NCI-H1092 treated with DMSO at 0.1 percent for 48 hours (cell line): ENCODE measurements at places on chromosomes 13 and 19.

- DNase-seq: no peak
Observed at GRCh38 chr19:15669891-15670290, 3.0 kb upstream of the CYP4F12 start.

GRCh38 chr13:48448285-48448958 is 35.5 kb upstream of the LPAR6 start:
- DNase-seq: no peak

- no peak for DNase-seq
Observed at GRCh38 chr13:23722726-23723453, 152.7 kb downstream of the TNFRSF19 start.

- DNase-seq: no peak
Observed at GRCh38 chr13:20609145-20609544, 42.2 kb downstream of the IFT88 start.

- DNase-seq: no peak
Observed at GRCh38 chr19:12656899-12657571, 9.5 kb downstream of the MAN2B1 start.

DNA sequence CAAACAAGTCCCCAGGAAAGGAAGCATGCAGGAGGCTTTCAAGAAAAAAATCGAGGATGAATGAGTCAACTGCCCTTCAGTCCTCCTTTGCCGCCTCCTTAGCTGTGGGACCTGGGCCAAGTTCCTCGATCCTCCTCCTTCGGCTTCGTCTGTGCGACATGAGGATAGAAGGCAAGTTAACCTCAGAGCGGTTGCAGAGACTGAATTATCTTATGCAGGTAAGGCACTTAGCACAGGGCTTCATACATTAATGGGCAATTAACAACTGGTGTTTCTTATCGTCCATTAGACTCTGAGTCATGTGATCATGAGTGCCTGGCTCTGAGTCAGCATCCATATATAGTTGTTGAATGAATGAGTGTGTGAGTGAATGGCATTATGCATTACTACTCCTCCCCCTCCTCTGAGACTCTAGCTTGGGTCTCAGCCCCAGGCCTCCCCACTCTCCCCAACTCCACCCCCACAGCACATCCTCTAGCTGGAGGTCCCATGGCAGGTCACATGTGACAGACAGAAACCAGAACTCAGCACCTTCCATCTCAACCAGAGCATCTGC is 1.6 kb upstream of the TTC9B start:
- no peak for DNase-seq

GRCh38 chr19:8615024-8615423 is 4.5 kb upstream of the ADAMTS10 start:
- DNase-seq: no peak

DNA sequence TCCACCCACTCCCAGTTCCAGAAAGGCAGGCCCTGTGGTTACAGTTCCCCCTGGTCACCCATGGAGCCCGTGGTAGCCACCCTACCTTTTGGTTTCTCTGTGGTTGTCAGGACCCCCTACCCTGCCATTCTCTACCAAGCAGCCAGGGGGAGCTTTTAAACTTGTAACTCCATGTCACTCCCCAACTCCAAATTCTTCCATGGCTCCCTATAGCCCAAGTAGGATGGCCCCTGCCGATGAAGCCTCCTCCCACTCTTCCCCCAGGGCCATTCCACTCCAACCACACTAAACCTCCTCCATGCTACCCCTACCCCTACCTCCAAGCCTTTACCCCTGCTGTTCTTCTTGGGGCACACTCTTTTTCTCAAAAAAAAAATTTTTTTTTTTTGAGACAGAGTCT is 2.2 kb downstream of the S1PR2 start:
- peak; percentile 35 for DNase-seq

DNA sequence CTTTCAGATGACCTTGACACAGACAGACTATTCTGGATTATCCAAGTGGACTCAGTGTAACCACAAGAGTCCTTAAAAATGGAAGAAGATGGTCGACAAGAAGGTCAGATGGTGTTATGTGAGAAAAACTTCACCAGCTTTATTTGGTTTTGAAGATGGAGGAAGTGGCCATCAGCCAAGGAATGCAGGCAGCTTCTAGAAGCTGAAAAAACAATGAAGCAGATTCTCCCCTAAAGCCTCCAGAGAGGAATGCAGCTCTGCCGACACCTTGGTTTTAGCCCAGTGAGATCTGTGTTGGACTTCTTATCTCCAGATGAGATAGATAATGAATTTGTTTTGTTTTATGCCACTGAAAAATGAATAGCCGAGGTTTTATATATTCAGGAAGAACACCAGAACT is 501.5 kb downstream of the DCT start:
- DNase-seq: no peak

DNA sequence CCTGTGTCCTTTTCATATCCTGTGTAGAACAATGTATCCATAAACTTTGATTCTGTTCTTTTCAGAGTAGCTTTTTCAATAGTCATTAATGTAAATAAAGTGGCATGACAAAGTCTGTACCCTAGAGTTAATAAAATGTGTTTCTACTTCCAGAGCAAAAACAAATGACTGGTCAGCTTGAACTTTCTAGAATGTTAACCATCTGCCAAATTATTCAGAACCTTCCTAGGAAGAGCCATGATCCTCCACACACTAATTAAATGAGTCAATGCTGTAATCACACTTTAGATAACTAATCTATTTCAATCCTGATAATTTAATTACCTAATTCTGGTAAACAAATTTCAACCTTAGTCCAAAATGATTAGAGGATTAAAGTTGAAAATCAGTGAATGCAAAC is 73.2 kb downstream of the DIAPH3 start:
- no peak for DNase-seq

- peak; percentile 87 for DNase-seq
Observed at GRCh38 chr13:71867131-71867814, at the start of gene DACH1. Gene DACH1, minus strand, starts transcription at chr13:71867204.

DNA sequence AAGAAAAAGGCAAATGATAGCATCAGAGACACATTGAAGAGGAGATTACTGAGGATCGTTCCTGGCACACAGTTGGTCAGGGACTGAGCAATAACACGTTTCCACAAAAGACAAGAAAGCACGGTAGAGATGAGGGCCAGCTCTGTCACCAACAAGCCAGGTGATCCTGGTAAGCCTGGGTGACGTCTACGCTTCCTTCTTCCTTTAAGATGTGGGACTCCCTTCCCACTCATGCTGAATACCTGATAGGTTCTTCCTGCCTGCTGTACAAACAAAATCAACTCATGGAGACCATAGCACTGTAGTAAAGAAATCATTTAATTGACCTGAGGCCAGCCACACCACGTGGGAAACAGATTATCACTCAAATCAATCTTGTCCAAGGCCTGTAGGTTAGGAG is 19.7 kb upstream of the COG3 start:
- DNase-seq: no peak

DNA sequence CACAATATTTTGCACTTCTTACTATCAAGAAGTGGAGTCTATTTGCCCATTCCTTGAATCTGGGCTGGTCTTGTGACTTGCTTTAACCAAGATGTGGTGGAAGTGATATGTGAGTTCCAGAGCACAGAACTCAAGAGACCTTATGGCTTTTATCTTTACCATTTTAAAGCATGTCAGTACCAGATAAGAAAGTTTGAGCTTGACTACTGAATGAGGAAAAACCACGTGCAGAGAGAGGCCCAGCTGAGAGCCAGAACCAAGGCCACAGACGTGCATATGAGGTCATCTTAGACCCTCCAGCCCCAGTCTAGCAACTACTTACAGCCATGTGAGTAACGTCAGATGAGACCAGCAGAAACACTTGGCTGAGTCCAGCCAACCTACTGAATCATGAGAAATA is 6.3 kb upstream of the CDK8 start:
- no peak for DNase-seq

- no peak for DNase-seq
Observed at GRCh38 chr19:7360393-7360984, 11.8 kb downstream of the ARHGEF18 start.

DNA sequence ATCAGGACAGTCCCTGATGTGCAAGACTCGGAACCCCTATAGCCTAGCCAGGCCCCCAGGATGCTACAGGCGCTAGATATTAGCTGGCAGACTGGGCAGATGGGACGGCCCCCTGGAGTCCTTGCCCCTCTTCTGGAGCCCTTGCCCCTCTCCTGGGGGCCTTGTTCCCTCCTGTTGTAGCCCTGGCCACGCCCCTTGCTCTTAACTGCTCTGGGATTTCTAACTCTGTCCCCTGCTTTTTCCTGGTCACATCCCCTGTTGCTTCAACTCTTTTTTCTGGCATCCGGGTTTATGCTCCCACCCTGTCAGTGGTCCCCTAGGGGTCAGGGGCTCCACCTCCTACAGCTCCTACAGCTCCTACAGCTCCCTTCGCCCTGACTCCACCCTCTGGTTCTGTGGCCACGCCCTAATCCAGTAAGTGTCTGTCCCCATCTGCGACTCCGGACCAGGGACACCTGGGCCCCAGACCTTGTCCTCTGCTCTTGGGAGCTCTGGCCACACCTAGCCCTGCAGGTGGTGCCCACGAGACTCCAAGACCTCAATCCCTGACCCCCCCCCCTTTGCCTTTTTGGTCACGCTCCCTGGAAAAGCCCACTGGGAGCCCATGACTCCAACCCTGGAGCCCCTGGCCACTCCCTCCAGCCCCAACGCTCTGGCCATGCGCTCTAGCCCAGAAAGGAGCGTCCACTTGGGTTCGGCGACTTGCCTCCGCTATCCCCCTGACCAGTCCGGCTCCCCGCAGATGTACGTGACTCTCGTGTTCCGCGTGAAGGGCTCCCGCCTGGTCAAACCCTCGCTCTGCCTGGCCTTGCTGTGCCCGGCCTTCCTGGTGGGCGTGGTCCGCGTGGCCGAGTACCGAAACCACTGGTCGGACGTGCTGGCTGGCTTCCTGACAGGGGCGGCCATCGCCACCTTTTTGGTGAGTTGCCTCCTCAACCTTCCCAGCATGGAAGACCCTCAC is 6.8 kb downstream of the PLPPR2 start:
- no peak for DNase-seq

DNA sequence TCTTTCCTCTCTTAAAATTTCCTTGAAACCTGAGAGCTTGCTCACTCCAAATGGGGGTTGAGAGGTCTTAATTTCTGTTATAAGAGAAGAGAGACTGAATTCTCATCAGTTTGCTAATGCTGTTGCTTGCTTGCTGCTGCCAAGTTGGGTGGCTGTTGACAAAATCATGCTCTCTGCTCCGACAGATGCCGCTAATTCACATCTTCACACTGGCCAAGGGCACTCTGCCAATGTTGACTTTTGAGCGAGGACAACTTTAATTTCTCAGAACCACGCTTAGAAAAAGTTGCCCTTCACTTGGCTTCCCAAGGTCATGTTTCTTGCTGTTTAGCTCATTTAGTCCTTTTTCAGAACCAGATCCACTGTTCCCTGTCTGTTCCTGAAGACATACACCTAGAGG is 402.9 kb downstream of the HS6ST3 start:
- DNase-seq: peak; percentile 33

DNA sequence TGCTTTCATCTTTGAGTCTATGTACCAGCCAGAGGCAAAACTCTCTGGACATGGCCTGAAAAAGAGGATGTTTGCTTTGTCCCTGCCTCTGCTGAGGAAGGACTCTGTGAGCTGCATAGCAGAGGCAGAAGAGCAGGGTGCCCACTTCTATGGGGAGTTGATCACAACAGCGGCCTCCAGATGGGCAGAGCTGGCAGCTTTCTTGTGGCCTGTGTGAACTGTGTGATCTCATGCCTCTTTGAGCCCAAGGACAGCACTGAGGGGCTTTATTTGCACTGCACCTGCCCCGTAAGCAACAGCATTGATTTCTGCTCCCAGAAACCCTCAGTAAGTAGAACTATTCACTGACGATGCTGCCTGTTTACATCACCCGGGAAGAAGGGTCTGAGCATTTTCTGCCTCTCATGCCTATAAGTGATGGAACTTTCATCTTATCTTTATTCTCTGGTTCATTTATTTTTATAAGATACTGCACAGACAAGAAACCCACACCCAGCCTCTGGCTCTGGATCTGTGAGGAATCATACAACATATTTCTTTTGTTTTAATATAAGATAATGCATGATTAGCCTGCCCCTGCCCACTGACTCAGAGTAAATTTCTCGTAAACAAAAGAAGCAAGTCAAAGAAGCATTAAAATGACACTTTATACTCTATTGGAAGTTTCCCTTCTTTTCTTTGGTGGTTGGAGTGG is 244.2 kb upstream of the SOX21 start:
- no peak for DNase-seq

- no peak for DNase-seq
Observed at GRCh38 chr13:27508802-27509201, 58.4 kb upstream of the MTIF3 start.

- no peak for DNase-seq
Observed at GRCh38 chr13:109196948-109197347, 567.5 kb downstream of the MYO16 start.

- DNase-seq: no peak
Observed at GRCh38 chr13:72303941-72304746, 423.3 kb downstream of the MZT1 start.

DNA sequence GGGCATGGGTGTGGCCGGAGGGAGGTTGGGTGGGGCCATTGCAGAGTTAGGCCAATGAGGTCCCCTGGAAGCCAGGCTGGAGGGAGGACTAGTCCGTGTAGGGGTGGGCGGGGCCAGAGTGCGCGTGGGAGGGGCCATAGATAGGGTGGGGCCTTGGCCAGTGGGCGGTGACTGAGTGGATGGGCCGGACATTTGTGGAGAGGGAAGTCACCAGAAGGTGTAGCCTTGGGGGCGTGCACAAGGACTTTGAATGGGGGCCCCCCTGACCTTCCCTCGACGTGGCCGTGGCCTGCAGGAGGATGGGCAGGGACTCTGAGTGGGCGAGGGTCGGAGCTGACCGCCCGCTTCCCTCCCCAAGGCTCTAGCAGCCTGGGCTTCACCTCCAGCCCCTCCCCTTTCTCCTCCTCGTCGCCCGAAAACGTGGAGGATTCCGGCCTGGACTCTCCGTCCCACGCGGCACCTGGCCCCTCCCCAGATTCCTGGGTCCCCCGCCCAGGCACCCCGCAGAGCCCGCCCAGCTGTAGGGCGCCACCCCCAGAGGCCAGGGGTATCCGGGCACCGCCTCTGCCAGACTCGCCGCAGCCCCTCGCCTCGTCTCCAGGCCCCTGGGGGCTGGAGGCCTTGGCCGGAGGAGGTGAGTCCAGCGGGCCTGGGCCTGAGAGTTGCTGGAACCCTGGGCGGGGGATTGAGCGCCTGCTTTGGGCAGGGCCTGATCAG is 16.5 kb upstream of the B3GNT3 start:
- DNase-seq: no peak

- DNase-seq: peak; percentile 20
Observed at GRCh38 chr19:3575260-3575741, 2.6 kb downstream of the HMG20B start.

GRCh38 chr19:21698215-21698614 is 69.2 kb downstream of the ZNF100 start:
- peak; percentile 17 for DNase-seq

GRCh38 chr13:39783051-39783450 is 127.6 kb downstream of the COG6 start:
- no peak for DNase-seq

GRCh38 chr13:39283072-39283471 is 244.8 kb downstream of the NHLRC3 start:
- no peak for DNase-seq

DNA sequence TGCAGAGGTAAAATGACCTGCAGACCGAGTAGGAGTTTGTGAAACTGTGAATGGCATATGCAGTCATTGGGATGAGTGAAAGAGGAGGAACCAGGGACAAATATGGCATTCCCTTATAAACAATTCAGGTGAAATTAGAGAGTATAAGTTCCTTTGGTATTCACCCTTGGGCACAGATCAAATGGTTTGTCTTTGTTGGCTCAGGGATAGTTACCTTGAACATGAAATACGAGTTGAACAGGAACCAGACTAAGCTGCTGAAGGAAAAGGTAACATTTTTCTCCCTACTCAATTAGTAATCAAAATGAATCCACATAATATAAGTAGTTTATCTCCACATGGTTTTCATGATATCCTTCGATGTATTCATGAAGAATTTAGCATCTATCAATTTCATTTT is 50.5 kb downstream of the SLITRK1 start:
- DNase-seq: no peak
